ENCODE measurements at places on chromosomes 3 and 15.

DNA sequence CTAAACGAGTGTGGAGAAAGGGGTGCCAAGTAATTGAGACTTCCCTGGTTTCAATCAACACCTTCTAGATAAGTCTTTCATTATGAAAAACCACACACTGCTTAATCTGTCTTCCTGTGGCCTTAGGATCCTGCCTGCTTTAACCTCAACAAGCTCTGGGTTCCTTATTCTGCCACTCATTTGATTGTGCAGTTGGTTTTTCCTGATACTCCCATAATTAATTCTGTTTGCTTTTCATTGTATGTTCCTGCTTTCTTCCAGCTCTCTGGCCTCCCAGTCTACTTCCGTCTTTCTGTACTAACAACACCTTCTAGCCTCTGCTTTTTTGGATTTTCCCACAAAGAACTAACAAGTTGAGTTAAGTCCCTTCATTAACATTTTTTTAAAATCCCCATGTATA is 20.2 kb upstream of the GCNT3 start:
- DNase-seq: no peak

GRCh38 chr3:141796889-141797781 is 33.9 kb downstream of the GRK7 start:
- no peak for DNase-seq

DNA sequence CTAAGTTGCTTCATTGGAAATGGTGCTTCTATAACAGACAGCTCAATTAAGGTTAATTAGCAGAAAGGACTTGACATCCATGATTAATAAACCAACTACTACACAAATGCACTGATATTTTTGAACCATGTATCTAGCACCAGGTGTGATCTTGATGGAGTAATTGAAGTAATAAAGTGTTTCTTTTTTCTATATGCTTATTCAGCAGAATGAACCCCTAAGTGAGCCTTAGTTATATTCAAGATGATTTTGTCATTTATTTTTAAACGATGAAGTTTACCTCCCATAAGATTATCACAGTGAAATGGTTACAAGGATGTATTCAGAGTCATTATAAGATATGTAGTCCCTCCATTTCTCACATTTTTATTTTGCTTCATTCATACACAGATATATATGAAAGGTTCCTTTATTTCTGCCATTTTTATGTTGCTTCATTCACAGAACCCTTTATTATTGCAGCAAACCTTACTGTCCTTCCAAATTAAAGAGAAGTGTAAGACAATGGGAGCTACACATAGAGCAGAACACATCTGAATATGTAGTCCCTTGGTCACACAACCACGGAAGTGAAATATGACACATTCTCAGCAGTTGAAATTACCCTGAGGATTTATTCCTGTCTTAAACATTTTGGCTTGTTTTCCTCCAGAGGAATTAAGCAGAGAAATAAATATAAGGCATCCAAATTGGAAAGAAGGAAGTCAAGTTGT is 295.0 kb downstream of the RAP2B start:
- DNase-seq: no peak

DNA sequence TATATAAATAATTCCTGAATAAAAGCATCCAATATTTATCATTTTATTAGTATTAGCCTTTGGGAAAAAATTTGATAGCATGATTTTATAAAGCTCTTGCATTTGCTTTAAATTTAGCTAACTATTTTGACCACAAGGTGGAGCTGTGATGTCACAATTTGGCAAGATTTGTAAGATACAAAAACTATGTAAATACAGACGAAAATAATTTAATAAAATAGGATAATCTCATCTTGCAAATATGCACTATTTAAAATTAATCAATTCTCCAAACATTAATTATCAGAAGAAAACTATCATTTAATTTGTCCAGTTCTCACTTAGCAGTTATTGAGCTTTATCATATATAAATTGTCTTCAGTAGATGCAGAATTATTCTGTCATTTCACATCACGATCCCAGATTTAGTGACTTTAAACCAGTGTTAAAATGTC is 95.4 kb downstream of the PLOD2 start:
- no peak for DNase-seq

GRCh38 chr3:46091741-46092701 is 64.7 kb upstream of the XCR1 start:
- no peak for DNase-seq

DNA sequence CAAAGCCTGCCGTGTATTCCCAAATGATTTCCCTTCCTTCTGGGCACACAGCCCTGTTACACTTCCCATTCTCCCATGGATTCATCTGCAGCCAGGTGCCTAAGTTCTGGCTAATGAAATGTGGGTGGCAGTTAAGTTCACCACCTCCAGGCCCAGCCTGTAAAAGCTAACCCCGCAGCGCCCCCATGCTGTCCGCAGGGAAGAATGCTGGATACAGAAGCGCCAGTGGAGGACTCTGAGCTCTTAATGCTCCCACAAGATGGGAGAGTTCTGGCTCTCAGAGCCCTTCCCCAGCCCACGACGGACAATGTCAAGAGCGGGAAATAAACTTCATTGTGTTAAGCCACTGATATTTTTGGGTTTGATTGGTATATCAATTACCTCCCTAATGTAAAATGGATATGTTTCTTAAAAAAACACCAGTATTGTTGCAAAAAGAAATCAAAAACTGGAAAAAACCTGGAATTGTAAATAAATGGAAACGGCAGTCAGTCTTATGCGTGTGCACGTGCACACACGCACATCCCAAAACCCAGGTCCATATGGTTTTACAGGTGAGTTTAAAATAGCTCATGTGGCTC is 37.7 kb upstream of the FGD5 start:
- no peak for DNase-seq

GRCh38 chr3:128260275-128260674 is 107.0 kb downstream of the EEFSEC start:
- DNase-seq: no peak

DNA sequence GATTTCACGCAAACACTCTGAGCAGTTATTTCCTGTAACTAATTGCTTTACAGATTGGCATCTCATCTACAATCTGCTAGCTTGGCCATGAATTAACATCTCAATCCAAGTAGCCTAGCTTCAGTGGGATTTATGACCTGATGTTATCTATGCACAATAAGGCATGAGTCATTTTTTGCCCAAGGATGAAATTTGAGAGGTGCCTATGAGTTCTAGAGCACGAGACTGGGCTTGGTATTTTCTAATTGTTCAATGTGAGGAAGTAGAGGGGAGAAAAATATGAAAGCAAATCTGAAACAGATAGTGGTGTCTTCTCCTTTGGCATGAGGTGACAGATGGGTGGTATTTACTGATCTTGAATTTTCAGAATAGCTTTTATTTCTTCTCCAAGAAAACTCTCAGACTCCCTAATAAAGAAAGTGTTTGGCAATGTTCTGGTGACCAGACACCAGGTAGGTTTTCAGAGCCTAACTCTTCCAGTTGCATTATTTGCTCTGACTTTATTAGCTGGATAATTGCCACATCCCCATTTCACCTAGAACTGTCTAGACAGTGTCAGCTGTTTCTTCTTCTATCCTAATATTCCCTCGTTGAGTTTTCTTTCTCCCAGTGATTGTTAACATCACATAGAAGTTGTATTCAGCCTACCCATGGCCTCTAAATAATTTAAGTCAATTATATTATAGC is 301.0 kb upstream of the UMPS start:
- DNase-seq: no peak

- peak; percentile 35 for DNase-seq
Measured at GRCh38 chr15:74007820-74008371, 13.4 kb downstream of the PML start.

DNA sequence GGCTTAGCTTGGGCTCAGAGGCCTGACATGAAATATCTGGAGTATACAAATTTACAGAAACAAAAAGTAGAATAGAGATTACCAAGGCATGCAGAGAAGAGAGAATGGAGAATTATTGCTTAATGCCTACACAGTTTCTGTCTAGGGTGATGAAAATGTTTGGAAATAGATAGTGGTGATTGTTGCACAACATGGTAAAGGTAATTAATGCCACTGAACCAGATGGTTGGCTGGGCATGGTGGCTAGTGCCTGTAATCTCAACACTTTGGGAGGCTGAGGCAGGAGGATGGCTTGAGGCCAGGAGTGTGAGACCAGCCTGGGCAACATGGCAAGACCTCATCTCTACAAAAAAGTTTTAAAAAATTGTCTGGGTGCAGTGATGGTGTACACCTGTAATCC is 46.6 kb upstream of the OSBPL11 start:
- DNase-seq: no peak

GRCh38 chr3:64827431-64827830 is 139.6 kb upstream of the ADAMTS9 start:
- no peak for DNase-seq

DNA sequence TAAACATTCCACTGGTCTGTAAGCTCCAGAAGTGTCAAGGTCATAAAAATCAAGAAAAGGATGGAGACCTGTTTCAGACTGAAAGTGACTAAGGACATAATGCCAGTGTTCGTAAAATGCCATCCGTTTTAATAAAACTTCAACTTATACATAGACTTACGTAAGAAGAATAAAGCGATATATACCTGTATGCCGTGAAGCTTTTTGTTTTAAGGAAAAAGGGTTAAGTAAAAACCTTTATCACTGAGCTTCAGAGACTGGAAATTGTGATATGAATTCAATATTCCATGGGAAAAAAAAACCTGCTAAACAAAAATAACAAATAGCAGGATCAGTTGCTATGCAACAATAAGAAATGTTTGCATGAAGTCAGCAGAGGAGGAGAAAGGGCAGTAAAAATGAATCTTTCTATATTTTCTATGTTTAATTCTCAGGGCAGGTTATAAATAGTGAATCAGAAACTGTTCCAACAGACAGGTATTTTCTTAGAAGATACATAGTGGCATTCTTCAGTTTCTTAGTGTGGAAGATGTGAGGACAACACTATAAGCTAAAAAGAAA is 42.5 kb downstream of the CHSY1 start:
- DNase-seq: no peak

DNA sequence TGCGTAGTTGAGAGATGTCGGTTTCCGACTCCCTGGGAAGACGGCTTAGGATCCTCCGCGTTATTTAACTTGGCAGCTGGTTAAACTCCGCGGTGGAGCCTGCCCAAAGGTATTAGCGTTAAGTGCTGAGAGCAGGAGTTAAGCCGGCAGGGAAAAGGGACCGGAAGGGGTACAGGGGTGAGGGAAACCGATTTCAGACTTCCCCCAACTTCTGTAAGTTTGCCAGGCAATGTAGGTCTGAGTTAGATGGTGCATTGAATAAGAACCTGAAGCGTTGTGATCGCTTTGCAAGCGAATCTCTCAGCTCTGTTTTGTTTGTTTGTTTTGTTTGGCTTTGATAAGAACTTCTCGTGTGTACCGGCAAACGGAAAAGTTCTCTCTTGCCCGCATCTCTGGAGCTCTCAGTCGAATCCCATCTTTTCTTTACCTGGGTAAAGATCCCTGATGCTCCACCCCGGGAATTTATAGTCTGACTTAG is 6.0 kb upstream of the FEZF2 start:
- DNase-seq: no peak

GRCh38 chr3:40237889-40238571 is 71.5 kb upstream of the EIF1B start:
- DNase-seq: no peak

DNA sequence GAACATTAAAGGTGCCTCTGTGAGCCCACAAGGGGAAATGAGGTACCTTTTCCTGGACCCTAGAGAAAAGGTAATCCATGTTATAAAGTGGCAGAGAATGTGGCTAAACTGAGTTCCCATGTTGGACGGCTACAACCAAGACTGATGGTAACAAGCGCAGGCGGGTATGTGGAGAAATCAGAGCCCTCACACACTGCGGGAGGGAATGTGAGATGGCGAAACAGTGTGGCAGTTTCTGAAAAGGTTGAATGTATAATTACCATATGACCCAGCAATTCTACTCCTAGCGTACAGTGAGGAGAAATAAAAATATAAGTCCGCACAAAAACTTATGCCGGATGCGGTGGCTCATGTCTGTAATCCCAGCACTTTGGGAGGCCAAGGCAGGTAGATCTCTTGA is 24.1 kb upstream of the SHISA5 start:
- DNase-seq: no peak

DNA sequence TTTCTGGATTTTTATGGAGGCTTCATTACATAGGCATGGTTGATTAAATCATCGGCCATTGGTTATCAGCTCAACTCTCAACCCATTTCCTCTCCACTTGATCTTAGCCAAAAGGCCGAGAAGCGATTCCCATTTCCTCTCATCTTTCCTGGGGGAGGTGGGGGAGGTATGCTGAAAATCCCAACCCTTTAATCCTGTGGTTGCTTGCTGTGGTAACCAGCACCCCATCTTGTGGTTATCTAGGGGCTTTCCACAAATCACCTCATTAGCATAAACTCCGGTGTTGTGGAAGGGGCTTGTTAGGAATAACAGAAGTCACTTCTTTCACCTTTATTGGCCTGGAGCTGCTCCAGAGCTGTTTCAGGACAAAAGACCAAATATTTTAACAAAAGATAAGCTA is 20.9 kb downstream of the PDE8A start:
- no peak for DNase-seq

DNA sequence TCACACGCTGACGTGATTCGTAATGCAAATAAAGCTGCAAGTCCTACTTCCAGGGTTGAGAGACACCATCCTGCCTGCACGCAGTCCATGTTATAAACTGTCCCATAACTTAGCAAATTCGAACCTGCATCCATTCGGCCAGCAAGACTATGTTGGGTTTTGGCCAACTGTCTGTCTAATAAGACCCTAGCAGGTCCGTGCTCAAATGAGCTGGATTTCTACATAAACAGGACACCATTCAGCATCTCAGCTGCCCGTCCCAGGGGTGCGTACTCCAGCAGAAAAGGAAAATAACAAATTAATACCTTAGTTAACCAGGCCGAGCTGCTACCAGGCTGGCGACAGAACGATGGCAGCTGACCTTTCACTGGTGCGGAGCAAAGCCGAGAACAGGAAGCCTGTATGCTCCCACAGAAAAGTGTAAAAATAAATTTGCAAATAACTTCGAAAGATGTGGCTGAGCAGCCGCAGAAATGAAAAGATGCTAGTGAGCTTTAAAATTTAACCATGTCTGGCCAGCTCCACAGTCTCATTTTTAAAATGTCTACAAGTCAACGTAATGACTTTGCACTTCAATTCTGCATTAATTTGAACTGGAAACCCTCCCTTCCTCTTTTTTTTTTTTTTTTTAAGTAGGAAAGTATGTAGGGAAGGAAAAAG is 97.1 kb upstream of the SNRPA1 start:
- no peak for DNase-seq

GRCh38 chr3:155602307-155602706 is 142.6 kb downstream of the PLCH1 start:
- no peak for DNase-seq

GRCh38 chr3:63863150-63864007 is at the start of the genes ATXN7 and THOC7:
ATXN7 (plus strand) TSS chr3:63863867; CDS start chr3:63912599, 48,732 bp downstream.
THOC7 (minus strand) TSS chr3:63863805; CDS start chr3:63863790, 15 bp downstream.
- DNase-seq: peak; percentile 49

- no peak for DNase-seq
Measured at GRCh38 chr3:155712008-155712407, 32.9 kb downstream of the PLCH1 start.
